ENCODE measurements at places on chromosomes 6 and 20. TPM values are rescaled to one million over a fixed set of nuclear protein-coding genes. Genes with fewer than 3 reads are reported as not detected.

MOXD1 gene
- 0.13 TPM for total RNA-seq

ECT2L gene
- total RNA-seq, result not detected

GHRH gene
- total RNA-seq, result not detected

RRAGD gene
- total RNA-seq, result 0.49 TPM

C6orf15 gene
- not detected for total RNA-seq

XKR7 gene
- not detected for total RNA-seq

HCRTR2 gene
- not detected for total RNA-seq

Data from bladder microvascular endothelial cell (primary cell).